Activated CD8-positive, alpha-beta memory T cell treated with anti-CD3 and anti-CD28 coated beads for 48 hours (primary cell): ENCODE measurements at places on chromosomes 12 and 14.

- DNase-seq, result no peak
Observed at GRCh38 chr14:57928732-57929131, 62.8 kb upstream of the SLC35F4 start.

DNA sequence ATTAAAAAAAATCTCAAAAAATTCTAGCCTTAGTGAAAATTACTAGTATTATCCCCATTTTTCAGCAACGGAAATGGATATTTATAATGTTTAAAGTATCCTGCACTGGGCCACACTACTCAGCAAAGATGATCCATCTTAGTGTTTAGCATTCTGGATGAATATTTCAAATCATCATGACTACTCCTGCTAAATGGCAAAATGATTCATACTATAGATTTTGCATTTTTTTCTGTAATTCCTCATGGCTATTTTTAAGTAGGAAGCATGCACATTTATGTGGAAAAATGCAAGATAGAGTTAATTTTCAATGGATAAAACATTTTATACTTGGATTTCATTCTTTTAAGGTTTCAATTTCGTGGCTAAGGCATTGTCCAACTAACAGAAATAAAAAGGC, 59.6 kb downstream of the LRFN5 start:
- no peak for DNase-seq

DNA sequence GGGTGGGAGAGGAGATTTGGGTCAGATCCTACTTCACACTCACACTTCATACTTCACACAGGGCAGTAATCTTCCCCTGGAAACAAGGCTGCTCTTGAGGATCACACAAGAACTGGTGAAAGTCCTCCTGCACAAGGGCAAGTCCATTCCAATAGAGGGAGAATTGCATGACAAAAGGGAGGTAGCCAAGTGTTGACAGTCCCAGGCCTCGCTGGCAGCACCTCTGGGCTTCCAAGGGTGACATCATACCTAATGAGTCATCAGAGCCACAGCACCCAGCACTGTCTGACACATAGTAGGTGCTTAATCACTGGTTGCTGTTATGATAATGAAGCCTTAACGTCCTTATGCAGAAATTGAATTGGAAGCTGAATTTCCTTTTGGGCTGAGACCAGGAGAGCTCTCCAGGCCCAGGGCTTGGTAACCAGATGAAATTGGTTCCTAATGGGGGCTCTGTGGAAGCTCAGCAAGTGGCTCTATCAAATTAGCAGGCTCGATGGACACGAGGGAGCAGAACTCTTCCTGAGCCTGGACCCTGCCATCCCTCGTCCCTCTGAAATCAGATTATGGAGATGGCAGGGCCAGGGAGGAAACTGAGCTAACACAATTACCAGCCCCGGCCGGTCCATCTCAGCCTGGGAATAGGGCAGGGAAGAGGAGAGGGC, 58.8 kb upstream of the ACTN1 start:
- DNase-seq, result no peak

DNA sequence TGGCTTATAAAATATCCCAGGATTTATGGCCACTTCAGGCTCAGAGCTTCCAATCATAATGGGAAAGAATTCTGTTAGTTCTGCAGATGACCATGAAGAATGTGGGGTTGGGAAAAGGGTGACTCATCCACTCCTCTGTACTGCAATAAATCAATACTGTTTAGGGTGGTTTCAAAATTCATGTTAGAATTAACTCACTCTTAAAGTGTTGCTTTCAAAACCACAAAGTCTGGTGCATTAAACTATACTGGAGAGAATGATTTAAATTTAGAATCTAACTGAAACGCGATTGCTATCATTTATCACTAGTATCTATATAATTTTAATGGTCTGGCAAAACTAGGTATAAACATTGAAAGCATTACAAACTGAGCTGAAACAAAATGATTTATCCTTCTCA, 798 bp downstream of the CCDC198 start:
- no peak for DNase-seq

GRCh38 chr12:110345176-110345661, 58.3 kb downstream of the ANAPC7 start:
- DNase-seq, result no peak

DNA sequence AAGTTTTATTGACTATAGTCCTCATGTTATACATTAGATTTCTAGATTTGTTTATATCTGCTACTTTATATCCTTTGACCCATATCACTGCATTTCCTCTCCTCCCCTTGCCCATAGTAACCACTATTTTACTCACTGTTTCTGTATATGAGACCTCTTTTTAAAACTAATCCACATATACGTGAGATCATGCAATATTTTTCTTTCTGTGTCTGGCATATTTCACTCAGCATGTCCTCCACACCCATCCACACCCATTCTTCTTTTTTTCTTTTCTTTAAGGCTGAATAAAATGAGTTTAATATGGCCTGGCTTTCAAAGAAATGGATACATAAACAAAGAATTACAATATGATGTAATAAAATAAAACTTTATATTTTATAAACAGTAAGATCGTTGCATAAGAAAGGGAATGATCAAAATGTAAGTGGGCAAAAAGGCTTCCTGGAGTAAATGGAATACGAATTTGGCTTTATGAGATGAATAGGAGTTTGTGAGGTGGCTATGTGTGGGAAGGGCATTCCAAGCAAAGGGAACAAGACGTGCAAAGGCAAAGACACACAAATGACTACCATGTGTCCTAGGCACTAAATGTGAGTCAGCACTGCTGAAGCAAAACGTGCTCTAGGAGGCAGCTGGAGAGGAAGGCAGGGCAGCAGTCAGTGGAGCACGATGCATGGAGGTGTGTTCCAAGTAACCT, 53.2 kb upstream of the HIF1A start:
- DNase-seq, result no peak

DNA sequence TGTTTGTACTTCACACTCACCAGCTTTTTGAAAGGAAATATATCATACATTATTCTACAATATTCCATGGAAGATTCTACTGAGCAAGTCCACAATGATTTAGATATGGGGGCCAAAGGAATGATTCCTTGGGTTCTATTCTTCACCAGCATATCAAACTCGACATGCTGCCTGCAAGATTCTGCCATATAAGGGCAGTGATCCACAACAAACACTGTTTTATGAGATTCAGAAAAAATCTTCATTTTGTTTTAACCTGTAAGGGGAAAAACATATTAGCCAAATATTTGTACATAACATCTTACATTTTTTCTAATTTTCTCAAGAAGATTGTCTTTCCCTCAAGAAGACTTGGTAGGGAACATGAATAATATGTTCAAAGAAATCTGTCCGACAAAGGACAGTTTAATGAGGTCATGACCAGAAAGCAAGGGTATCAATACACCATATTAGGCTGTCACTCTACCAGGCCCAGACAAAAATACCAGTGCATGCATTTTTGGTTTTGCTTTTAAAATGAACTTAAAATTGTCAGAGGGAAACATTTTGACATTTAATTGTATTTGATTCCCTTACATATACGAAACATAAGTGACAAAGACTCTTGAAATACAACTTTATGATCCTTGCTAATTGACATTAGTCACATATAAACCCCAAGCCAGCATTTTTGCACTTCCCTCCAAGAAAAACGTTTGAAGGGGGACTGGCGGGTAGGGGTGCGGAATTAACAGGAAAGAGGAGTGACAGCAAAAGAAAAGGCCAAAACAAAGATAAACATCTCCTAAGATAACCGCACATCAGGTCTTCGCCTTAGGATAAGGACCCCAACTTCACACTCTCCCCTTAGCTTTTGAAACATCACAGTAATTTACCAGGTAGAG, 980 bp downstream of the INTS13 start:
- no peak for DNase-seq

GRCh38 chr12:8742501-8742900, 44.7 kb downstream of the RIMKLB start:
- DNase-seq, result no peak

DNA sequence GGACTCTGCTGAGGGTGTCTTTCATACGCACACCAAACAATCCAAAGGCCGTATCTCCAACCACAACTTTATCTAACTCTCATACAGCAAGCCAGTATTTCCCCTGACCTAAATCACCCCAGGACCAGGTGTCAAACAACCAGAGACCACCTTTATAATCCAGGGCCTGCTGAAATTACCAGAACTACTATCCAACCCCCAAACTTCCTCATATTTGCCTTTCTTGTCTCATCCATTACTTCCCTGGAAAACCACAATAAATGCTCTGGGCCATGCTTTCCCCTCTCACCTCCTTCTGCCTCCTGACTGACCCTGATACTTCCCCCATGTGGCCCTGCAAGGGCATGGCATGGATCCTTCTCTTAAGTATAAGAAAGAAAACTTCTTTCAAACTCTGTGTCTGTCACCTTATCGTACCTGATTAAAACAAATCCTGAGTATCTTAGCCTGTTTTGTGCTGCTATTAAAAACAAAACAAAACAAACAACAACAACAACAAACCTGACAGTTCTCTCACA, 44.7 kb upstream of the CRACR2A start:
- no peak for DNase-seq

GRCh38 chr14:51430079-51430478, 190.0 kb downstream of the TMX1 start:
- DNase-seq, result no peak

GRCh38 chr12:61037792-61038191, 1222.4 kb upstream of the USP15 start:
- no peak for DNase-seq

GRCh38 chr12:96047229-96048211, 12.1 kb upstream of the LTA4H start:
- no peak for DNase-seq

GRCh38 chr14:68944162-68944561, 34.9 kb downstream of the ACTN1 start:
- DNase-seq, result no peak

GRCh38 chr14:49921401-49921800, 28.5 kb downstream of the ARF6 start:
- DNase-seq, result no peak

- peak; percentile 17 for DNase-seq
Observed at GRCh38 chr12:123971770-123972456, 718 bp downstream of the CCDC92 start.

- no peak for DNase-seq
Observed at GRCh38 chr14:59256331-59256730, 67.9 kb downstream of the DAAM1 start.

GRCh38 chr12:91339106-91339505, 156.5 kb upstream of the DCN start:
- no peak for DNase-seq

GRCh38 chr12:69483700-69484099, 13.5 kb downstream of the FRS2 start:
- no peak for DNase-seq

- DNase-seq, result no peak
Observed at GRCh38 chr14:90087433-90087832, 25.6 kb downstream of the KCNK13 start.

GRCh38 chr12:121579190-121579791, 1.5 kb downstream of the KDM2B start:
- peak; percentile 31 for DNase-seq

DNA sequence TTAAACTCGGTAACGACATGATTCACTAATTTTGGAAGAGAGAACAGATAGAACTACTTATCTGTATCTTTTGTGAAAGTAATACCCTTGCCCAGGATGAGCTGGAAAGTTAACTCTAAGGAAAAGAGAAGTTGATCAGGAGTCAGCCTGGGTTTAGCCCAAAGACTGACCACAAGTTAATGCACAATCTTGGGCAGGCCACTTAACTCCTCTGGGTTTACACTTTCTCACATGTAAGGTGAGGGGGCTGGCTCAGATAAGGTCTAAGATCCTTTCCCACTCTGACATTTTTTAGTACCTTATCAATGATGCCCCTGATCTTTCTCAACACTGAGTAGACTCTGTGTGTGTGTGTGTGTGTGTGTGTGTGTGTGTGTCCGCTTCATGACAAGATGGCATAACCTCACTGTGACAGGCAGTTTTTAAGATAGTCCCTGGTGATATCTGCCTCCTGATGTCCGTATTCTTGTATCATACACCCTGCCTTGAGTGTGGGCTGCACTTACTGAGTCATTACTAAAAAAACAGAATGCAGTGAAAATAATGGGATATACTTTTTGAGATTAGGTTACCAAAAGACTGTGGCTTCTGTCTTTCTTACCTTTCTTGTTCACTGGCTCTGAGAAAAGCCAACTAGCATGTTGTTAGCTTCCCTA, 56.2 kb upstream of the CCDC198 start:
- no peak for DNase-seq

- no peak for DNase-seq
Observed at GRCh38 chr14:104747876-104748275, 5.1 kb upstream of the SIVA1 start.

DNA sequence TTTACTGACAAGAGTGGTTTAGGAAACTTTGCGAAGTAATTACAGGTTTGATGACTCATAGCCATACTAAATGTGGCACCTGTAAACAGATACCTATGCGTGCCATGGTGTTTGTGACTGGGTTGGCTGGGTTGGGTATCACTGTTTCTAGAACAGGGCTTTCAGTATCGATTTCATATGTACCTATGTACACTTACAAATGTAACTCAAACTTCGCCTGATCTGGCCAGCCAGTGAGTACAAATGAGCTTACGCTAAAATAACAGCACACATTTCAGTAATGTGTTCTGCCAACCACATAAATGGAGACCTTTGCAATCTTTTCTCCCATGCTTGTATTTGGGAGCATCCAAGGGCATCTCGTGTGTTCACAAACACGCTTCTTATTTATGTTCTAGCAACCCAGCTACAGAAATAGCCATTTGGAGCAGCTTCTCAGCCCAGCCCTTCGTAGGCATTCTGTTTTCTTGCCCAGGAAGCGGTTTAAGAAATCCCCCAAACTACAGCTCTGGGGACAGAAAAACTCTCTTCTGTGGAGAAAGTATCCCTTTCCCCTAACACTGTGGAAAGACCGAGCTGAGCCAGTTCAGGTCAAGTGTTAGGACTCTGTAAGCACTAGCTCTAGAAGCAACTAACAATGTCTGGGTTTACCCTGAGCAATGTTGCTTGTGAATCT, 42.3 kb upstream of the MDM1 start:
- DNase-seq, result no peak

DNA sequence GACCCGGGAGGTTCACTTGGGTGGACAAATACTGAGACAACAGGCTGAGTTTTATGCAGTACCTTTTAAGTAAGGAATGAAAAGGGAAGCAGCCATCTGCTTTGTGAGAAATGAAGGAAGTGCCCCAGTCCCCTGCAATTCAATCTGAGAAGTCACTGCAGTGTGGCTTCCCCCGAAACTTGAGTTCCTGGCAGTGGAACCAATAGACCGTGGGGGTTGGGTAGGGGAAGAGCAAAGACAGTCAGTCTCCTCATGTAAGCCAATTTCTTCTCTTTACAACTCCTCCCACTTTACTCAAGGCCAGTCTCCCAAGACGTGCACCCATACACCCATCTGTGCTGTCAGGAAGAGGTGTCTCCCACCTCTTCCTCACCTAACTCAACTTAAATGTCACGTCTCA, 206.5 kb downstream of the BCAT1 start:
- no peak for DNase-seq
